Astrocyte (in vitro differentiated cells and primary cell): ENCODE measurements at places on chromosomes 5 and 9. TPM values are rescaled to one million over a fixed set of nuclear protein-coding genes. Genes with fewer than 3 reads are reported as not detected.

The PCDHB10 gene
- 6.4 and 7.0 TPM in 2 replicates for total RNA-seq

- H3K27ac ChIP-seq: peak overlapping the region; percentile 68
- peaks cover 24% of the 10 kb centered on the region for H3K4me1 ChIP-seq
- no peaks in the 10 kb centered on the region for H3K27me3 ChIP-seq
- H3K4me3 ChIP-seq: peak overlapping the region; percentile 94
- peaks cover 8% of the 10 kb centered on the region for H3K36me3 ChIP-seq
- no peak for DNase-seq
These were observed 694 bp upstream of the PLIN2 start for GRCh38 chr9:19127871-19128500.

GRCh38 chr5:118578093-118578492 is 410.3 kb downstream of the DTWD2 start:
- H3K27ac ChIP-seq: no peak overlapping the region
- H3K4me3 ChIP-seq: no peak overlapping the region
- H3K4me1 ChIP-seq: no peaks in the 10 kb centered on the region
- no peaks in the 10 kb centered on the region for H3K27me3 ChIP-seq

DNA sequence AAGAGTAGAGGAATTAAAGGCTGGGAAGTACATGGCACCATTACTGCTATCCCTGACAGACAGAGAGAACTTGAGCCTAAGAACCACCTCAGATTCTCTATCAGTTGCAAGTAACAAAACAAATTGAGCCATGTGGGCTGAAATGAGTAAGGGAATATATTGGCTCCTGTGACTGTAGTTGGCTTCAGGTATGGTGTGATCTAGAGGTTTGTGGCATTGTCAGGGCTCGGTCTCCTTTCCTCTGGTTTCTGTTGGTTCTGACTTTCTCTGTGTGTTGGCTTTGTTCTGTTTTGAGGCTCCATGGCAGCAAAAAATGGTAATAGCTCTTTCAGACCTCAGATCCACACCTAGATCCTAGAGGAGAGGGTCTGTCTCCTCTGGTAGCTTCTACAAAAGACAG is 5.7 kb downstream of the GALNT10 start:
- no peak overlapping the region for H3K27ac ChIP-seq
- H3K27me3 ChIP-seq: no peaks in the 10 kb centered on the region
- peaks cover 11% of the 10 kb centered on the region for H3K36me3 ChIP-seq
- no peak for DNase-seq
